ENCODE measurements at places on chromosomes 1 and 21.

DNA sequence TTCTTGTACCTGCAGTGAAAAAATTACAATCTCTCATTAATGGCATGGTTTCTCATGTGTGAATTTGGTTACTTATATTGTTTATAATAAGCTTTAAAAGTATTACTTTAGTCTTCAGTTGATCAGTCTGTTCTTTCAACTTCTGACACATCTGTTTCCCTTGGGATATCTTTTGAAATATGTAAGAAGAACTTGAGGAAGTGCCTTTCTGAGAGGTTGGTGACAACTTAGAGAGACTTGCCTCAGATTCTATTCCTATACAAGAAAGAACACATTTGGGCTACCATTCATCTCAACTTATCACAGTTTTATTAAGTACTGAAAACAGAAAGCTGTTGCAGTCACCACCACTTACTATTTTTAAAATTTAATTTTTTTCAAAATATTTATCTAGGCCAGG is 8.1 kb downstream of the AKNAD1 start:
- no peak for DNase-seq

DNA sequence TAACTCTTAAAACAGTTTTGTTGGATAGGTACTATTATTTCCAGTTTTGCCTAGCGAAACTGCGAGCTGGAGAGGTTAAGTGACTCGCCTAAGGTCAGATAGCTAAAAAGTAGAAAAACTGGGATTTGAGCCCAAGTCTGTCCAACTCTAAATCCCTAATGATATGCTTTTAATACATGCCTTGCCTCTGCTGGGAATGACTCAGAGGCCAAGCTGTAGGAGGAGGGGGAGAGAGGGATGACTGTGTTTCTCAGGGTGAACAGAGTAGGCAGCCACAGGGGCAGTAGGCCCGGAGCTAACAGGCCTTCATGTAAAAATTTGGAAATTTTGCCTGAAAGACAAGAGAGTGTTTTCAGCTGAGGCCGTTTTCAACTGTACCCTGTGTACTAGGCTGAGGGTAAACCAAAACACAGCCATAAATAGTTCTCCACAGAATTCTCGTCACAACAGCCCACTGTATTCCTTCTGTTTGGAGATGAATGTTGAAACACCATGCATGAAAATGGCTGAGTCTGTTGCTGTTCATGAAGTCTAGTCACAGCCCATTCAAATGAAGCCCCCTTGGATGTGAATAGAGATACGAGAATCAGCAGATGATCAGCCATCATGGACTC is 107.5 kb upstream of the HOOK1 start:
- no peak for DNase-seq

DNA sequence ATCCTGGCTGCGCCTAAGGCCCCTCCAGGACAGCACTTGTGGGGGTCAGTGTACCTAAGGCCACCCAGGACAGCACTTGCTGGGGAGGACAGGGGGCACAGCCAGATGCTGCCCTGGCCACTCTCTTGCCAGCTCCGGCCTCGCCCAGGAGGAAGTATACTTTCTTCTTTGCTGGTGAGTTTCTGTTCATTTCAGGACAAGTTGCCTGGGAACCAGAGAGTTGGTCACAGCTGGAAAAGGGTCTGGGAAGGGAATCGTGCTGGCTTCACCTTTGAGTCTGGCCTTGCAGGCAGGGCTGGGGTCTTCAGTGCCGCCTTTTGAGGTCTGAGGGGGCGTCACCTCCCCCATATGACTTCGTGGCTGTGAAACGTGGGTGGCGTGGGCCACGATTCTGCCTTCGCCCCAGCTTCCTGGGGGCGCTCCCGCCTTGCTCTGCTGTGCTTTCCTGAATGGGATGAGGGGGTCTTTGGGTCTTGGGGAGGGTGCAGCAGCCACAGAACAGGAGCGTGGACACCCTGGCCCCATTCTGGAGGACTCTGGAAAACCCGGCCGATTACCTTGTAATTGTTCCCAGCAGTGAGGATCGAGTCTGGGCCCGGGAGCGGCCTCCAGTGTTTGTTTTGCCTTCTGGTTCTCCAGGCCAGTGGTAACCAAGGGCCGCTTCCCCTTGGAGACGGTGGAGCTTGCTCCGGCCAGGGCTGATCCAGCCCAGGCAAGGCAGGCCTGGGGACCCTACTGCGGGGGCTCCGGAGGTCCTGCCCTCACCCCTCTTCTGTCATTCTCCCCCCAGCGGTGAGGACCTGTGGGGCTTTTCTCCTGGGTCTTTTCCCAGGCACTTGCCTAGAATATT is 45.9 kb downstream of the SPSB1 start:
- no peak for DNase-seq

DNA sequence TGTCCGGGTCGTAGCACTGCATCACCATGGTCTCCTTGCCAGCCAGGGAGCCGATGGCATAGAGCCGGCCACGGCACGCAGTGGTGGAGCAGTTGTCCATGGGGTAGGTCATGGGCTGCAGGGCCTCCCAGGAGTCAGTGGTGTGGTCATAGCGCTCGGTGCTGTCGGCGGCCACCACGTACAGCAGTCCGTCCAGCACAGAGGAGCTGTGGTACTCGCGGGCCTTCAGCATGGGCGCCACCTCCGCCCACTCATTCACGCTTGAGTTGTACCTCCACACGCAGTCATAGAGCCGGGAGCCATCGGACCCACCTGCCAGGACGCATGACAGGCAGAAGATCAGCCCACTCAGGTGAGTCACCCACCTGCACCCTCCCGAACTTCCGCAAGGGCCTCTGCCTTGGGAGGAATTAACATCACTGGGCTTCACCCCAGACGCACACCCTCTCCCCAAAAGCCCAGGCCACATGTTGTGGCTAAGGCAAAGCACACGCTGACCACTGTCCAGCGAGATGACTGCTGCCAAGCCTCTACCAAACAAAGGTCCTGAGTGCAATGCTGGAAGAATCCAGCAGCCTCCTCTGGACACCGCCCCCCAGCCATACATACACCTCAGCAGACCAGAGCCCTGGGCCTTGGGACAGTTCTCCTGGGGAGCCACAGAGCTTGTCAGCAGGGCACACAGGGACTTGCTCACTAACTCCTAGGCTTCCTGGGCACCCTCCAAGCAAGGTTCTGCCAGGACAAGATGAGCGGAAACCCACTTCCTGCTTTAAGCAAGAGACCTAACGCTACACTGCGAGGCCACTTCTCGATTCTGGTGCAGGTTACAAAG is 3.3 kb downstream of the KLHL21 start:
- DNase-seq: peak; percentile 41

DNA sequence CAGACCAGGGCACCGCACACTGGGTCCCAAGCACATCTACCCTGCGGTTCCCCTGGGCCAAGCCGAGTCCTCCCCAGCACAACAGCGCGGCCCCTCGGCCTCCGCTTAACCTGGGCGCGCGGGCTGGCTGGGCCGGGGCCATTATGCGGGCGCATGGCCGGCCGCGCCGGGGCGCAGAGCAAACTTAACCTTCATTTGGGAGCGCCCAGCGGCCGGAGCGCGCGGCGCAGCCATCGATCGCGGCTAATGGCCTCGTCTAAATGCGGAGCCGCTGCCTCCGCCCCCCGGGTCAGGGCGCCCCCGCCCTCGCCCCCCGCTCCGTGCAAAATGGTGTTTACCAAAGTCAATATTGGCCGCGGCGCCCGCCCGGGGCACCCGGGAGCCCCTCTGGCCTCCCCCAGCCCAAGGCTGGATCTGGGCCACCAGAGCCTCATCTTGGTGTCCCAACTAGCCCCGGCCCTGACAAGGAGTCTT is 272.1 kb downstream of the TRABD2B start:
- DNase-seq: no peak

DNA sequence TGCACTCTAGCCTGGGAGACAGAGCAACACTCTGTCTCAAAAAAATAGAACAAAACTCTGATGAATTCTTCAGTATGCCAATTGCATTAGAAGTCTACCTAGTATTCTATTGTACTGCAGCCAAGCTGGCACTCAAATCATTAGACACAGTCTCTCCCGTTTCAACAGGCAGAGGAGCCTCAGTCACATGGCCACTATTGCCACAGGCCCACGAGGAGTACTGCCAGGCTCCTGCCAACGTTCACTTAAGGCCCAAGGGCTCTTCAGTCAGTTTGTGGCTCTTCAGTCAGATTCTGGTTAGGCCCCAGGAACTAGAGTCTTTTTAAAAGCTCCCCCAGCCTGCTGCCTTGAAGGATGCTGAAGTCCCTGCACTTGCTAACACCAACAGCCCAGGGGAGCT is 73.4 kb downstream of the SH3BGR start:
- peak; percentile 24 for DNase-seq

GRCh38 chr1:226827458-226827857 is 43.0 kb upstream of the PSEN2 start:
- peak; percentile 21 for DNase-seq

DNA sequence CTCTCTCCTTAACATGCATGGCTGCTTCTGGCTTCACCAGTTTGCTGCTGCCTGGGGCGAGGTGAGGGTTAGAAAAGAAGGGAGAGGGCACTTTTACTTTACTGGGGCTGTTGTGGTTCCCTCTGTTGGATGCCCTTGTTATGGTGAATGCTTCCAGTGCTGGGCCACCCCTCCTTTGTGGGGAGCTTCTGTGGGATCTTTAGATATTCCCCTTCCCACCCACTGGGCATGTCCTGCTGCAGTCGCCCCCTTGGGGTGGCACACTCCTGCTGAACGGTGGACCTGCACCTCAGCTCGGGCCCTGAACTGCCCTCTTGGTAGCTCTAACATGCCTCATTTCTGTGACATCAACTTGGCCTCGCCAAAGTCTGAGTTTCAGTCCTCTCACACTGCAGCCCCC is 6.0 kb downstream of the TNN start:
- no peak for DNase-seq

DNA sequence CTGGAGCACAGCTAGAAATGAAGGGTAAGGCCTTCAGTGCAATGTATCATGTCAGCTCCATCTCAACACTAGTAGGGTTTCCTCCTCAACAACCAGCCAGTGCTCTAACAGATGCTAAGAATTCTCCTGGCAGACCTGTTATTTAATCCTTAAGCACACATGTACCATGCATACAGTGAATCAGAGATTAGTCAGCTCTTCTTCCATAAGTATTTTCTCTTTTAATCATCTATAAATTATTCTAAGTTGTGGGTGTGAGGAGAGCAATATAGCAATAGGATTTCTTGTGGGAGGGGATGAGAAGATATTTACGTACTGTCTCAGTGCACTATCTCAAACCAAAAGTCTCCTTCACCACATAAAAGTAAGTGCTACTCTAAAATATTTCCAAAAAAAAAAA is 95.3 kb downstream of the COP1 start:
- no peak for DNase-seq

DNA sequence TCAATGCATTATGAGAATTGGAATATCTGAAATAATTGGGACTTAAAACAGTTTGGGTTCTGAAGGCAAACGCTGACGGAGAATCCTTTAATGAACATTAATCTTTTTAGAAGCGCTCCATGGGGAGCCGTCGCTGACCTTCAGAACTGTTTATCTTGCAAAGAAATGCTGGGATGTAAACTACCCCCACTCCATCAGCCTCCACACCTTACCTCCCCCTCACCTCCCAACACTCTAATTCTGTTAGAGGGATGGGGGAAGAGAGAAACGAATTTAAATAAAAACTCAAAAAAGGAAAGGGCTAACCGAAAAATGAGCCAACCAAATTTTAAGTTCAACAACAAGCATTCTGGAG is 44.1 kb upstream of the DNAJC6 start:
- DNase-seq: no peak

DNA sequence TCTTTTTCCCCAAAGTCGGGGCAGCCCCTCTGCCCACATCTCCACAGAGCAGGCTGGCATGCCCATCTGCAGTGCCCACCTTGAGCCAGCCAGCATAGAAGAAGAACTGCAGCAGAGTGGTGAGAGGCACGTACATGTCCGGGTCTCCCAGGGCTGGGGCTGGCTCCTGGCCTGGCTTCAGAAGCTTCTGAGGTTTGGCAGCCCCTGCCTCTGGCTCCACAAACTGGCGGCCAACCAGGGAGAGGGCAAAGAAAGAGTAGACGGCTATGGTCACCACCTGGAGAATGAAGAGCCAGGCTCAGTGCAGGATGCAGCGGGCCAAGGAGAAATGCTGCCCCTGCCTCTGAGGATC is 3.0 kb downstream of the BEST4 start:
- no peak for DNase-seq

- DNase-seq: no peak
Observed at GRCh38 chr21:15842565-15842880, 112.7 kb downstream of the USP25 start.

DNA sequence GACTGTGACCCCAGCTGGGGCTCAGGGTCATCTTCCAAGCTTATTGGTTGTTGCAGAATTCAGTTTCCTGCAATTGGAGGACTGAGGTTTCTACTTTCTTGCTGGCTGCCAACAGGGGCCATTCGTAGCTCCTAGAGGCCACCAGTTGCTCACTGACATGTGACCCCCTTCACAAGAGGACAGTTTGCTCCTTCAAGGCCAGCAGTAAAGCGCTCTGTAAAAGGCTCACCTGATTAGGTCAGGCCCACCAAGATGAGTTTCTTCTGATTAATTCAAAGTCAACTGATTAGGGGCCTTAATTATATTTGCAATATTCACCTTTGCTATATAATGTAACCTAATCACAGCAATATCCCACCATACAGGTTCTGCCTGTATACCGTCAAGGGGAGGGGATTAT is 68.9 kb downstream of the SLC9A1 start:
- no peak for DNase-seq

Measured in pons (tissue), 1 donor.